ENCODE measurements at places on chromosomes 5 and 9.

- DNase-seq, result no peak
Measured at GRCh38 chr5:105940181-105940580, 1730.6 kb downstream of the EFNA5 start.

- DNase-seq, result no peak
Measured at GRCh38 chr9:135811801-135812200, 95.5 kb downstream of the CAMSAP1 start.

DNA sequence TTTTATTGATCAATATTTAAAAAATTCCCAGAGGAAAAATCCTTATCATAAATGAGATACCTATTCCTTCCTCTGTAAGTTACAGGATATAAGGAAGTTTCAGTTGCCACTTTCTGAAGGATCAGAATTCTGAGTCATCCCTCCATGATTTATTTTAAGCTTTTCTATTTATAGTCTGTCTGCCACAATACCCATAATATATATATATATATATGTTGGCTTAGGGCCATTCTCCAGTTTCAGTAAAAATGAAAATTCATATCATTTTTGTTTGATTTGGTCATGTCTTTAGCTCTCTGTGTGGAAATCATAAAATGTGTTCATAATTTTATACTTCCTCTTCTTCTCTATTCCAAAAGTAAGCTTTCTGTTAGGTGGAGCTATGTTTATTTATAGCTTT lies 215.8 kb upstream of the CYLC2 start:
- no peak for DNase-seq

- no peak for DNase-seq
Measured at GRCh38 chr5:169716287-169716686, 79.2 kb downstream of the DOCK2 start.

DNA sequence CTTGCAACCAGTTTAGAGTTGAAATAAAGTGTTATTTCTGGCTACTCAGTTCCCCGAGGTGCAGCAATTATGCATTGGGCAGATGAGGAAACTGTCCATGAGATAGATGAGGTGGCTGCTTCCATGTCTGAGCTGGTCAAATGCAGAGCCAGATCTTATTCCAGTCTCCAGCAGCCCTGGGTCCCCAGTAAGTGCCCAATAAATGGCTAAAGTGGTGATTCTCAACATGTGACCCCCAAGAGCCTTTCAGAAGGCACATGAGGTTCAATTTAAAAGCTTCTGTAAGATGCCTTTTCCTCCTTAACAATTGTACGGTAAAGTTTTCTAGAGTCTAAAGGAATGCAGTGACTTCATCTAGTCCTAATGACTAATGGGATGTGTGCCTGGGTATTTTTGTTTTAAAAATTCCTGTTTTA lies 17.5 kb downstream of the ATOX1 start:
- DNase-seq, result no peak

GRCh38 chr5:78397831-78398230 lies 37.4 kb downstream of the SCAMP1 start:
- DNase-seq, result no peak

GRCh38 chr5:72378639-72379289 lies 58.6 kb downstream of the PTCD2 start:
- no peak for DNase-seq

DNA sequence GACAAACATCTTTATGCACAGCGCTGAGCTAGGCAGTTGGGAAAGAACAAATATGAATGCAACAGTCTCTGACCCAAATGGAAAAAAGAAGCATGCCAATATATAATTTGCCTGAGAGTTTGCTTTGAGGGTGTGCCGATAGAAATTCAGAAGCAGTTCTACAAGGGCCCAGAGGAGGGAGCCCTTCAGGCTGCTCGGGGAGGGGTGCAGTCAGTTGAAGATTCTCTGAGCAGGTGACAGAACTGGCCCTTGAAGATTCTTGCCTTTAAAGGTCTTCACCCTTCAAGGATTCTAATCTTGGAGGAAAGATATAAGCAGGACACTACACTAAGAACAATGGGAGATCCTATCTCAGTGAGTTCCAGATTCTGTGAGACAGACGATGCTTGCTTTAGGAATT lies 3.7 kb upstream of the PAPPA start:
- no peak for DNase-seq

- no peak for DNase-seq
Measured at GRCh38 chr5:128199104-128199503, 115.5 kb downstream of the SLC12A2 start.

DNA sequence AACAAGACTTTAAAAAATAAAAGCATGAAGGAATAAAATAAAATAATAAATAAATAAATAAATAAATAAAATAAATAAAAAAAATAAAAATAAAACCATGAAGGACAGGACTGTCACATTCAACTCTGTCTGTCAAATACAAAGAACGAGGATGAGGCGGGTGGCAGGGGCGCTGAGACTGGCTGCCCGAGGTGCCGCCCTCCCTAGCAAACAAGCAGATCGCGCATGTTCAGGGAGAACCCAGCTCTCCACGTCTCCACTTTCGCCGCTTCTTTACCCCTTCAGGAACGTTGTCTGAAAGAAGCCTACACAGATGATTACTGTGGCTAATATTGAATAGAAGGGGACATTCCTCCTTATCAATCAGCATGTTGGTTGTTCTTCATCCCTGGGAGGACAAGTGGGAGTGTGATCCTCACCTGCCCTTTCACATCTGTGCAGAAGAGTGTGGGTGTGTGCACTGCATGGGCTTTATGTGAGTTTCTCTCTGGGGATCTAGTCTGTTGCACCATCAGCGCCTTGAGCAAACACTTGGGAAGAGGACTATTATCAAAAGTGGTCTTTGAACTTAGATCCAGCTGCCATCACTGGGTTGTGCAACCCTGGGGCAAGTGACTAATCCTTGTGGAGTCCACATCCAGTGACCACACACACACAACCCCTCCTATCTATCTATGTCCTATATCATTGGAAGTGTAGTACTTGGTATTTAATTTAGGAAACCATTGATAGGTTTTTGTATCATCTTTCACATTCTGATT lies 399.2 kb downstream of the IRX2 start:
- DNase-seq, result no peak

DNA sequence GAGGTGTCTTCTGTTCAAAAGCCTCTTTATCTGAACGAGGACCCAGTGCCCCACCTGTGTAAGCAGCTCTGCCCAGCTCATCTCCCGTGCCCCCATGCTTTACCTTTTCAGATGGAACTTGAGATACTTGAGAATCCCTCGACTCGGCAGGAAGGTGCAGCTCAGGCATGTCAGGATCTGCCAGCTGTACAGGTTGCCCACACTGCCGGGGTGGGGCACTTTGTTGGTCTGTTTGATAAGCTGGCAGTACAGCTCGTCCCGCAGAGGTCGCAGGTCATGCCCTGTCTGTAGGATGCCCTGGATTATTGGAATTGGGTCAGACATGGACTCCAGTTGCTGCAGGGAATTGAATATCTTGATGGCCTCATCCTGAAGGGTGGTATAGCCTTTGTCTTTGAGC lies 58.0 kb upstream of the RETREG1 start:
- DNase-seq, result no peak

- no peak for DNase-seq
Measured at GRCh38 chr5:85049020-85049419, 664.3 kb upstream of the EDIL3 start.

- DNase-seq, result no peak
Measured at GRCh38 chr5:52073993-52074689, 690.9 kb downstream of the ISL1 start.

DNA sequence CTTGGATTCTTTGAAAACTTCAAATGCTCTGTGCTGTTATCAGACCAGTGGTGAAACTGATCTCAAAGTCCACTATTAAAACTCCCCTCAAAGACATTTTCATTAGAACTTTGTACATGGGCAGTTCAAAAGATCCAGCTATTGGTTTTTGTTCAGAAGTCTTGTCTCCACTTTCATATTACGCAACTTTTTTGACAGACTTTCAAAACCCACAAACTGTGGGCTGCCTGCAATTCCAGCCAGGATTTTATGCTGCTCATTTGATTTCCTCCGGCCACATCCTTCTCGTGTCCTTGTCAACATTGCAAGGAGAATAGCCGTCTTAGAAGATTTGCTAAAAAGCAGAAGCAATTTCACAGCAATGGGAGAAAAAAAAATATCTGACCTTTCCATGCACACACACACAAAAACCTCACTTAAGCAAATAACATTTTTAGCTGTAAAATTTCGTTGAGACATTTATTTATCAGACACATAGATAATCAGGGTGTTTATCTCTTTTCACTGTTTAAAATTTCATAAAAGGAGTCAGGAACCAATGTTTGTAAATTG lies 1990.5 kb downstream of the MAT2B start:
- no peak for DNase-seq

DNA sequence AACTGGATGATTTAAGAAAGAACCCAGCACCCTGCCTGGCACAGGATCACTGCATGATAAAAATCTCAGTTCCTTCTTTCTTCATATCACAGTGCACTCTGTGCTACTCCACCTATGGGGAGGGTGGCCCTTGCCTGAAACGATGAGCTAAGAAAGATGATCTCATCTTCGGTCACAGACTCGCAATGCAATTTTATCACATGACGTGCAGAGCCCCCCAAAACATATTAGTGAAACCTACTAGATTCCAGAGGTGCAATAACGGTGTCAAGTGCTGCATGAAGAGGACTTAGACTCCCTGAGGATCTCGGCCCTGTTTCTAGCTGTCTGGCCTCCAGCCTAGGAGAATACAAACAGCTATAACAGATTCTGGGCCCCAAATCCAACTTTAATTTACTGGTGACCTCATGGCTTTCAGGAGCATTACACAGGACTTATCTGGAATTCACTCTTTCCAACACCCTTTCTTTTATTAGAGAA lies 104.0 kb downstream of the EBF1 start:
- no peak for DNase-seq

GRCh38 chr9:120668399-120668798 lies 45.9 kb downstream of the MEGF9 start:
- no peak for DNase-seq

GRCh38 chr9:14311956-14312685 lies 1.8 kb downstream of the NFIB start:
- DNase-seq, result no peak

DNA sequence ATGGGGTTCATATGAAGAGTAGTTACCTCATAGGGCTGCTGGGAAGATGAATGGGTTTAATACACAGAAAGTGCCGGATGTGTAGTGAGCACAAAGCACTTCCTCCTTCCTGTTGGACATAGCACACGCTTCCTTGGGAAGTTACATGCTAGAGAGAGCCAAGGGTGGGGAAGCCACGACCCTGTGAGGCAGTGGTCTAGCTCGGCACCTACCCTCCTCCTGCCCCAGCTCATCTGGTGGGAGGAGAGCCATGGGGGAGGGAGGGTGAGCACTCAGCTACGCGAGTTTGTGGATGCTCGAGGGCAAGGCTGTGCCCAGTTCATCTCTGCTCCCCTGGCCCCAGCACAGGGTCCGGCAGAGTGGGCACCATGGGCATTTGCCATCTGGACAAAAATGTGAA lies 43.6 kb upstream of the NEK6 start:
- DNase-seq, result no peak

DNA sequence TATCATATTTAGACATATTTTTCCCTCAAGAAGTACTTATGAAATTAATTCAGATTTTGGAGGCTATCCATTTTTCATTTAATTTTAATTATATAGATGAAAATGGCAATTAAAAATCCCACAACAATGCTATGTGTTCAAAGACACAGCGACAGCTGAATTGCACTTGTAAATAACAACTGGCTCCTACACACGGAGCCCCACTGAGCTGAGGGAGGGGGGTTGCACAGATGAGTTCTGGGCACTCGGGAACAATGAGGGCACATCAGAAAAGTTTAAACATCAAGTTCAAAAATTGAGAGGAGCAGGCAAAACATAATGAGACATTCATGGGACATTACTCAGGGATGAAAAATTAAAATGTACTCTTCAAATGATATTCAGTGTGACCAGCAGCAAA lies 104.9 kb downstream of the MARCHF3 start:
- no peak for DNase-seq

GRCh38 chr9:125999504-125999881 lies 252.3 kb downstream of the PBX3 start:
- DNase-seq, result no peak

DNA sequence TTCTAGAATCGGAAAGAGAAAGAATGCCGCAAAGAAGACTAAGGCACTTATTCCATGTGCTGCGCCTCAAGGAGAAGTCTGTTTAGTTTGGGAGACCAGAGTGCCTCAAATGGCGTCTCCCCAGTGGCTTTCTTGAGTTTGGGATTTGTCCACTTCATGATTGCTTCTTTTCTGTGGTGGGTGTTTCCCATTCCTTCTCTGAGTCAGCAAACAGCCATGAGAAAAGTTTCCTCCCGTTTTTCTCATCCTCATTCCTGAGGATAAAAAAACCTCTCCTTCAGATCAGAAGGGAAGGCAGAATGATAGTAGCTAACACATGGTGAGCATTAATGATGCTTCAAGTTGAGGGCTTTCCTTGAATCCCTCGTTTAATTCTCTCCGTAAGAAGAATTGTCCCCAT lies 275.9 kb upstream of the WWC1 start:
- DNase-seq, result no peak

GRCh38 chr5:149030838-149031397 lies 31.9 kb downstream of the SH3TC2 start:
- no peak for DNase-seq

GRCh38 chr5:126394211-126394788 lies 28.9 kb upstream of the GRAMD2B start:
- DNase-seq, result no peak

GRCh38 chr5:136666970-136667620 lies 301.8 kb upstream of the TRPC7 start:
- no peak for DNase-seq

DNA sequence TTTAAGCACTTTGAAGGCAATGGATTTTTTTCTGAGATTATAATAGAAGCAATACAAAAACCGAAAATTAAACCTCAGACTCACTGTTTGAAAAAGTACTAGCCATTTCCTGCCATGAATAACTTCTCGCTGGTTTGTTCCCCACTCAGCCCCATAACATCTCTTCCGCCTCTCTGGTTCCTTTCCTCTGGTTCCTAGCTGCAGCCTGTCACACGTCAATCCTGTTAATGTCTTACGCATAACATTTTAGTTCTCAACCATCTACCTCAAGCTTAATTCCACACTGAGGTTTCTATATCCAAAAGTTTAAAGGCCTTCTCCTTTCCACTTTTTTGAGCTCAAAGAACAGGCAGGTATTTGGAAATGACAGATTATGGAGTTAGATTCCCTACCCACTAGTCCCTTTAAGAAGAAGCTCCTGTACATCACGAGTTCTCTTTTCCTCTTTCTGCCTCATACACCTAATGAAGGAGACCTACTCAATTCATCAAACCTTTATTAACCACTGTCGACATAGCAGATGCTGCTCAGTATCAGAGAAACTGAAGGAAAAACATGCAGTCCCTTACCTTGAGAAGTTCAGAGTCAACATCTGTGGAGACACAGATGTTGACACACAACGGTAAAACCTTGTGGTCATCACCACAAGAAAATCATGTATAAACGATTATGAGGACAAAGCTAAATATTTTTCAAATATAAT lies 243.0 kb upstream of the PTGER4 start:
- no peak for DNase-seq
